HT-29 (cell line): ENCODE measurements at places on chromosomes 12 and 14. TPM values are rescaled to one million over a fixed set of nuclear protein-coding genes. Genes with fewer than 3 reads are reported as not detected.

The SIX4 gene
- 7.5 and 8.1 TPM in 2 replicates for total RNA-seq

The MYF5 gene
- not detected in 2 replicates for total RNA-seq

The ADAM21 gene
- total RNA-seq: not detected in 2 replicates

The CDCA4 gene
- total RNA-seq: 45.4 and 45.7 TPM in 2 replicates

The IFNG-AS1 gene
- not detected in 2 replicates for total RNA-seq

The SNAPC1 gene
- 0.74 and 1.5 TPM in 2 replicates for total RNA-seq

The SRGAP1 gene
- total RNA-seq: 1.0 and 1.6 TPM in 2 replicates

The CMKLR1 gene
- total RNA-seq: not detected in 2 replicates

The TAS2R20 gene
- 0.79 and 0.86 TPM in 2 replicates for total RNA-seq

The SOAT2 gene
- 0.15 and 0.23 TPM in 2 replicates for total RNA-seq

The OR4E2 gene
- total RNA-seq: not detected in 2 replicates

The CLEC4A gene
- total RNA-seq: 0.64 TPM in 1 of 2 replicates, not detected in the other

The RSRC2 gene
- total RNA-seq: 42.1 and 48.0 TPM in 2 replicates

The FAM234B gene
- total RNA-seq: 0.26 and 0.76 TPM in 2 replicates

The MIP gene
- 0.15 and 0.26 TPM in 2 replicates for total RNA-seq

The HOXC5 gene
- 0.41 and 0.81 TPM in 2 replicates for total RNA-seq

The MYF6 gene
- not detected in 2 replicates for total RNA-seq

The NANOG gene
- not detected in 2 replicates for total RNA-seq

The GARIN6 gene
- not detected in 2 replicates for total RNA-seq

The STON2 gene
- 1.6 and 3.5 TPM in 2 replicates for total RNA-seq

The PLEKHD1 gene
- not detected in 2 replicates for total RNA-seq

The INTS13 gene
- total RNA-seq: 22.9 and 23.7 TPM in 2 replicates
